ENCODE measurements at places on chromosomes 3 and 15.

- no peak for DNase-seq
Measured at GRCh38 chr3:48468329-48468731, 21.8 kb downstream of the ATRIP start.

DNA sequence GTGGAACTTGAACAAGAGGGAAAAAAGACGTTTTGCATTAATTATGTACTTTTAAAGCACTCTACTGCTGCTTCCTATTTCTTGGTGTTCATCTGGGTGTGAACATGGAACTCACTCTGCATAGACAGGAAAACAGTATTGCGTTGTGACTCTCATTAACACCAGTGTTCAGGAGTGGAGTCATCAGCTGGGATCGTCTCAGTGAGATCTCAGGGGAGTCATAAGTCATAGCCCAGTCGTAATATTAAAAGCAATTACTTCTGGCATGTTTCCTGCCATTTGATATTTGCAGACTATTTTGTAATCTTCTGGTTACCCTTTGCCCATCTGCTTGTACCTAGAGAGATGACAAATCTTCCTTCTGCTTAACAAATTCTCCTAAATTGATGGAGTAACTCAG lies 462.0 kb upstream of the ATP11B start:
- DNase-seq = no peak

- DNase-seq = no peak
Measured at GRCh38 chr15:90344662-90345061, 7.4 kb upstream of the ZNF774 start.

DNA sequence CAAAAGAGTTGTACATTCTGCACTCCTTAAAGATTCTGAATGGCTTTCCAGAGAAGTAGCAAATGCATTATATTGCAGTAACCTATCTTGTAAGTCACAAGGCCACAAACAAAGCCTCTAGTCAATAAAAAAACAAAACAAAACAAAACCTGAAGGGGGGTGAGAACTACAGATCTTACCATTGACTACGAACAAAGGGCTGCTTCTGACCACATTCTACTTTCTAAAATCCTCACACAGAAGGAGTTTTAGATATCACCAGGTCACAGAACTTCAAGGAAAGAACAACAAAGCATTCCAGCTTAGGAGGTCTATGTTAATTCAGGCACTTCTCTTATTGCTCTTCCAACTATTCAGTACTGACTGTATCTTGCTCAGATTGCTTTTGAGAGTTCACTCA lies 343.0 kb downstream of the ZBTB20 start:
- DNase-seq = no peak

DNA sequence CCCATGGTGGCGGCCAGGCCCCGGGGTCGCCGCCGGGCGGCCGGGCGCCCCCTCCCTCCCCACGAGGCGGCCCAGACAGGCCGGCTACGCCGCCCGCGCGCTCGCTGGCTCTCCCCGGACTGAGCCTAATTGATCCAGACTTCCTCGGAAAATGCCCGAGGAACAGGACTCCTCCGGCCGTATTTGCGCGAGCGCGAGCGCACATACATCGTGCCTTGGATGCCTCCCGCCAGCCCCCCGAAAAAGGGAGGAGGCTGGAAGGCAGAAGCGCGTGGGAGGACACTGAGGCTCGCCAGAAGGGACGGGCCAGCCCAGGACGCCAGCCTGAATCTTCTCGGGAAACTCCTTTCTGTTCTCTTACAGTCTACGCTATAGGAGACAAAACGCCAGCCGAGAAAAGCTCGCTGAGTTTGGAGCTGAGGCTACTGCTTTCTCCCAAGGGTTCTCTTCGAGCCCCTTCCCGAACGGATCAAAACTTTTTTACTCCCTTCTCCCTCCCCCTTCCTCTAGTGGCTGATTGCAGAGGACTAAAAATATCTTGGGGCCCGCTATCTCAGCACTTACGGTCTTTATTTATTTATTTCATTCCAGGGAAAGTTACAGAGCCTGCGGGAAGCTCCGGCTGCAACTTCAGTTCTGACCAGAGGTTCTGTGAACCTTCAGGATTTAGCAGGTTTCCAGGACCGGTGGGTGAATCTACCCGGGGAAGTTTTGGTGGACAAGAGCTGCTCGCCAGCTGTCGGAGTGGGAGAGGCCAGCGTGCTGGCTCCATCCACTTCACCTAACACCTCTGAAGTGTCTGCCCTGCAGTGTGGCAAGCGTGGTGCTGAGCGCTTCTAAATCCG lies at the start of gene PDZRN3:
TSS of gene PDZRN3 (minus strand) at position 121 of the 845 bp plus-strand sequence.
- no peak for DNase-seq

- DNase-seq = no peak
Measured at GRCh38 chr15:29064290-29064689, 178.5 kb downstream of the APBA2 start.

GRCh38 chr3:162390891-162391290 lies 894.3 kb downstream of the OTOL1 start:
- no peak for DNase-seq

- DNase-seq = no peak
Measured at GRCh38 chr3:64903006-64903405, 215.2 kb upstream of the ADAMTS9 start.
